ENCODE measurements at places on chromosomes 16 and 17. TPM values are rescaled to one million over a fixed set of nuclear protein-coding genes. Genes with fewer than 3 reads are reported as not detected.

Gene CBX2
- total RNA-seq: 12.5 TPM

Gene TEKT1
- total RNA-seq: not detected

Gene TAC4
- not detected for total RNA-seq

Gene NPIPA2
- 1.3 TPM for total RNA-seq

Measured in bladder microvascular endothelial cell (primary cell).